Hair follicle dermal papilla cell (primary cell): ENCODE measurements at places on chromosomes 7 and 10. TPM values are rescaled to one million over a fixed set of nuclear protein-coding genes. Genes with fewer than 3 reads are reported as not detected.

EBLN1 gene
- not detected in 2 replicates for total RNA-seq

FXYD4 gene
- not detected in 2 replicates for total RNA-seq

CYP3A5 gene
- total RNA-seq: 0.32 TPM in 1 of 2 replicates, not detected in the other

ASIC3 gene
- 0.12 and 0.16 TPM in 2 replicates for total RNA-seq

VSTM2A gene
- not detected in 2 replicates for total RNA-seq

FOXI2 gene
- not detected in 2 replicates for total RNA-seq
